NCI-H1092 treated with DMSO at 0.1 percent for 48 hours (cell line): ENCODE measurements at places on chromosomes 5 and 9.

DNA sequence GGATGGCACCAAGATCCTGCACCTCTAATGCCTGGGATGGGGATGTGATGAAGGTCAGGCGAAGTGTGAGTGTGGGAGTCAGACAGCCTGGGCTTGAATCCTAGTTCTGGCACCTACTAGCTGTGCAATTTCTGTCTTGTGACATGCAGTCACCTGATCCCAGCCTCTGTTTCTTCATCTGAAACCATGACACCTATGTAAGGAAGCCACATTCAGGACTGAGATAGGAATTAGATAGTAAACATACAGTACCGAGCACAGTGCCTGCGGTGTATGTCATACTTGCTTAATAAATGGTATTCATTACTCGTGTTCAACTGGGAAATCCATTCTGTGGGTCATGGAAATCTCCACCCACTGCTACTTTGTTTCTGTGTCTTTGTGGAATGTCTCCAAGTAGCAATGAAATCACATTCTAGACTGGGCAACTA, 140.6 kb upstream of the STC2 start:
- DNase-seq = no peak

GRCh38 chr5:181138258-181138657, 7.3 kb upstream of the OR2V1 start:
- no peak for DNase-seq

GRCh38 chr5:52685566-52685965, 102.2 kb upstream of the ITGA1 start:
- DNase-seq = no peak

- DNase-seq = no peak
Observed at GRCh38 chr5:87048156-87048555, 219.5 kb upstream of the RASA1 start.

- no peak for DNase-seq
Observed at GRCh38 chr9:8867148-8867547, 1067.6 kb upstream of the DMAC1 start.

DNA sequence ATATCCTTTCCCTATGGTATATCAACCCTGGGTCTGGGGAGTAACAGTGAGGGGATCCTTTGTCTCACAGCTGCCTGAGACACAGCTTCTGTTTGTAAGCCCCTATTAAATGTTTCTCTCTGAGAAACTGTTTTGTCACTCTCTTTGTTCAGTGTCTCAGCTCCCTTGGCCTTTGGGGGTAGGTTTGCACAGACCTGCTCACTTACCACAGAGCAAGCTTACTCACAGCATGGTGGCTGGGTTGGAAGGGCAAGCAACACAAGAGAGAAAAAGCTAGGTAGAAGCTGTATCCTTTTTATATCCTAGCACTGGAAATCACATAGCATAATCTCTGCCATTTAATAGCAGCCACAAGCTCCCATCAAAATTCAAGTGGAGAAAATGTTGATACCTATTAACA, 4.5 kb downstream of the BAAT start:
- DNase-seq = no peak

DNA sequence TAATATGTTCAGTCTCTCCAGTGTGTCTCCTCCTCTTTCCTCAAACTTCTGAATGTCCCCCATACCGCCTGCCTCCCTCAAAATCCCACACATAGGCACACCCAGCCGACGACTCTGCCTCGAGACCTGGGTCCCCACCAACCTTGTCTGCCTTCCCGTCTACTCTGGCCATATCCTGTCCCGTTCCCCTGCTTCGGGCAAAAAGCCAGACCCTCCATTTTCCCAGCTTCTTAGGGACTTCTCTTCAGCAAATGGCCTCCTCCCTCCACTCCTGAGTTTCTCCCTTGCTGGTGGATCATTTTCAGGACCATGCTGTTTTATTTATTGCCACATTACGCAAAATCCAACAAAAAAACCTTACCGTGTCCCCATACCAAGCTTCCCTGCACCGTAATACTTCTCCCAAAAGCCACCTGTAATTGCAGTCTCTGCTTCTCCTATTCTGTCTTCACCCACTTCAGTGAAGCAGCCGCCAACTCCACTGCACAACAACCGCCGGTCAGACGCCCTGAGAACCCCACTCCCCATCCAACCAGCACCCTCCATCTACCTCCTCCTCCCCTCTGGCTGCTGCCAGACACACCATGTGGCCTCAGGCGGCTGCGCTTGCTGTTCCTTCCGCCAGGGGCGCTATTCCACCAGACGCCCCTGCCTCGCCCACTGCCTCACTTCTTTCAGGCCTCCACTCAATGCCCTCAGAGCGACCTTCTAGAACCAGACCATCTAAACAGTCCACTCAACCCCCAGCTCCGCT, 117.0 kb downstream of the TRPM6 start:
- DNase-seq = peak; percentile 27

GRCh38 chr9:89687188-89687587, 82.4 kb downstream of the GADD45G start:
- peak; percentile 87 for DNase-seq

DNA sequence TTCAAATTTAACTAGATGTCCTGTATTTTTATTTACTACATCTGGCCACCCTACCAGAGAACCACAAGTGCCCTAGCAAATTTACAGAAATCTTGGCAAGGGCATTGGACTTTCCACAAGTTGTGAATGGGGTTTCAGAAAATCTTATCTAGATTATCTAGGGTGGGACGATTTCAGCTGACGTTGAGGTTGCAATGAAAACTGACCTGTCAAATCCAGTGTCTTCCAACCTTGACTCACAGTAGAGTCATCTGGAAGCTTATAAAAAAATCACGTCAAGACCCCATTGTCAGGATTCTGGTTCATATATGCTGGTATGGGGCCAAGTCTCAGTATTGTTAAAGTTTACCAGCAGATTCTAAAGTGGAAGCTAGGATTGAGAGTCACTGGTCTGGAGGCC, 109.6 kb upstream of the ACTBL2 start:
- no peak for DNase-seq

- DNase-seq = no peak
Observed at GRCh38 chr5:12614608-12615007, 710.4 kb upstream of the CTNND2 start.

DNA sequence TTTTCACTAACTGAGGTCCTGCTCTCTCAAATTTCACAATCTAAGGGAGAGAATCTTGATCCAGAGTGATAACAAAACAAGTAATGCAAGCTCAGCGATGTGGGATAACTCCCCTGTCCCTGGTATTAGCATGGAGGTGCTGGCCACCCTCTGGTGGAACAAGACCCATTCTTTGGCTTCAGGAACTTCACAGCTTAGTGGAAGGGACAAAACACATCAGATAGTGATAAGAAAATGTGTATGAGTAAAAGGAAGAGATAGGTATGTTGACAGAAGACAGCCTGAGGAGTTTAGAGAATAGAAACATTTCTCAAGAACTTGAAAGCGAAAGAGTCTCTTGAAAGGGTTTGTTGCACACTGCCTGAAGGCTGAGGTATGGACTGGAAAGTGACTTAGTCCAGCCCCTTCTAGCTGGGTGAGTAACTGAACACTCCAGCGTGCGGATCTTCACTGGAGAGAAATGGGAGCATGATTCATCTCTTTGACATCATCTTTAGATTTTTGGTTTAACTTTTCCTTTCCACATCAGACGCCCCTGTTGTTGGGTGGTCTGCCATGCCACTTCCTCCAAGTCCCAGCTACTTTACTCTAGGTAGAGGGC, 25.4 kb upstream of the ZSWIM6 start:
- no peak for DNase-seq

GRCh38 chr5:58431832-58432231, 28.1 kb downstream of the PLK2 start:
- DNase-seq = no peak

DNA sequence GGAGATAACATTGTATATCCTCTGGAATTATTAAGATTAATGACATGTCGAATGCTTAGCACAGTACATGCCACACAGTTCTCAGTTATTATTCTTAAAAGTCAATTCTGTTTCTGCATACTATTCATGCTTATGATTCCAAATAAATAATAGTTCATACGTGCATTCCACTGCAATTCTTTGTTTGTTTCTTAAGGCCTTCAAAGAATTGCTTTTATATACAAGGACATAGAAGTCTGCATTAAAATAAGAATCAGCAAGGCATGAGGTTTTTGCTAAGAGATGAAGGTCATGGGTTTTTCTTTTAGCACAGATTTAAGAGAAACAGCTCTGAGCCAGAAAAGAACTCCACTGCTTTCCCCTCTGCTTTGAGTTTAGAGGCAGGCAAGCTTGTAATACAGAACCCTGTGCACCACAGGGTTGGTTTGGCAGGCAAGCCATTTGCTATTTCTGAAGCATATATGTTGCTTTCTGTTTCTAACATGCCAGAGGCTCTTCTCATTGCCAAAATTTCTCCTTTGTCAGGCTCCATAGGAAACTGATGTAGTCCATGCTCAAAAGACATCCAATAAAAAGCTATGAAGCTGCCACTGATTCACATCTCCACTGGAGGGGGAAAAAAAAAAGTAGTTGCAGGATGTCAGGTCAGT, 420.6 kb upstream of the TYRP1 start:
- no peak for DNase-seq

DNA sequence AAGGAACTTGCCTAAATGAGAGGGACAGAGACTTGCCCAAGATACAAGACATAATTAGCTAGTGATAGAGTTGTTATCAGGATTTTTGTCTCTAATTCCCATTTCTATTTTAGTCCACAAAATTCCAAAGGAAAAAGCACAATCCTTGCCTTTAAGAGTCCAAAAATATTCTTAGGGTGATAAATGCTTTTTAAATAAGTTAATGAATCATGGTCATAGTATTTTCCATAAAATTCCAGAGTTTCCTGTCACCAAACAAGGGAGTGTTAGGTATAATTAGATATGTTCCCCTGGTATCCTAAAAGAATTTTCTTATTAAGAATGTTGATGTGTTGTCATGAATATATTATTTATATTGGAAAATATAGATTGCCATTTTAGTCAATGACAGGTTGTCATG, 21.8 kb upstream of the CEP72 start:
- no peak for DNase-seq
